ENCODE measurements at places on chromosomes 13 and 19. TPM values are rescaled to one million over a fixed set of nuclear protein-coding genes. Genes with fewer than 3 reads are reported as not detected.

- no peak for DNase-seq
Observed at GRCh38 chr19:35080613-35081170, 34.9 kb upstream of the FXYD3 start.

- DNase-seq: no peak
Observed at GRCh38 chr13:60869941-60870613, 473.1 kb downstream of the TDRD3 start.

- no peak for DNase-seq
Observed at GRCh38 chr13:63190219-63190618, 1774.6 kb upstream of the PCDH20 start.

DNA sequence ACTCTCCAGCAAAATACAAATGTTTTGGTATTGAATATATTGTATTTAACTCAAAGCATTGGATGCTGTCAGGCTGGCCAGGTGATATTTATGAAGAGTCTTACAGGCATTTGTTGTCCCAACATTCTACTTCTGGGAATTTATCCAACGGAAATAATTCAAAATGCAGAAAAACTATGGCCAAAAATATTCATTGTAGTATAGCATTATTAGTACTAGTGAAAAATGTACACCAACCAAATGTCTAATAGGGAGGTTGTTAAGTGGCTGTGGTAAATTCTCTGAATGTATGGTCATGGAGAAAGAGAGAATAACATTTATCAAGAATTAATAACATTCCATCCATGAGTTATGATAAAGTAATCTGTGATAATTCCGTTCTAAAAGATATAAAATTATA lies 38.6 kb upstream of the GAS6 start:
- DNase-seq: no peak

DNA sequence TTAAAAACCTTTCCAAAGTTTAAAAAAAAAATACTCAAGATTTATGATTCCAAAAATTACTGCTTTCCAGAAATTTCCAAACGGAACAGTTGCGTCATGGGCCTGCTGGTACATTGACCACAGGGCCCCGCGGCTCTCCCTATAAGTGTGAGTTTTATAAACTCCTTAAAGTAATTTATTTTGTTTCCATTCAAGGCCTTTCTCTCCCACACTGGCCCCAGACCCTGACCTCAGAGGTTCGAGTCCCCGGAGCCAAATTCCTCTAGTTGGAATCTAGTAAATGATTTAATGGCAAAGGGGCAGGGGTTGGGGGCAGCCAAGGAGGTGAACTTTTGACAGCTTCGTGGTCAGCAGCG lies 97.5 kb downstream of the INSR start:
- no peak for DNase-seq

DNA sequence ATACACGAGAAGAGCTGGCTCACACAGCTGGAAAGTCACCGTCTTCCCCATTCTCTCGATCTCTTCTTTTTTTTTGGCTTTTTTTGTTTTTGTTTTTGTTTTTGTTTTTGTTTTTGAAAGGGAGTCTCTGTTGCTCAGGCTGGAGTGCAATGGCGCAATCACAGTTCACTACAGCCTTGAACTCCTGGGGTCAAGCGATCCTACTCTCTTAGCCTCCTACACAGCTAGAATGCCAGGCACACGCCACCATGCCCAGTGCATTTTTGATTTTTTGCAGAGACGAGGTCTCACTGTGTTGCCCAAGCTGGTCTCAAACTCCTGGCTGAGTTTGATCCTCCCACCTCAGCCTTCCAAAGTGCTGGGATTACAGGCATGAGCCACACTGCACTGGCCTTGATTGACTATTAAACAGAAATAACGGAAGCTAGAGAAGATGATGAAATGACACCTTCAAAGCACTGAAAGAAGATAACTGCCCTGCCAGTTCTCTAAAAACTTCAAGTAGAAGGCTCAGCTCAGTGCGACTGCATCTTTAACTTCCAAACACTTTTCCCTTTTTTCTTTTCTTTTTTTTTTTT lies 4.0 kb downstream of the FXYD3 start:
- no peak for DNase-seq

- DNase-seq: no peak
Observed at GRCh38 chr13:45296259-45296658, 44.7 kb downstream of the TPT1 start.

DNA sequence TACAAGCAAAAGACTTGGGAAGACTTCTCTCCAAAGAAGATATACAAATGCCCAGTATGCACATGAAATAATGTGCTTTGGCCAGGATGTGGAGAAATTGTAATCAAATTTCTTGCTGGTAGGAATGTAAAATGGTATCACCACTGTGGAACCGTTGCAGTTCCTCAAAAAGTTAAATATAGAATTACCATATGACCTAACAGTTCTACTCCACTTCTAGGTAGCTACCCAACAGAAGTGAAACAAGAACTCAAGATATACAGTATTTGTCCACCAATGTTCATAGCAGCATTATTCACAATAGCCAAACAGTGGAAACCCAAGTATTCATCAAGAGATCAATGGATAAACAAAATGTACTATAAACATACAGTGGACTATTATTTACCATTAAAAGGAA lies 95.0 kb upstream of the KLF5 start:
- no peak for DNase-seq

GRCh38 chr19:55581145-55581822 lies 636 bp upstream of the ZNF579 start:
- DNase-seq: no peak

- no peak for DNase-seq
Observed at GRCh38 chr13:47038188-47038587, 141.3 kb upstream of the HTR2A start.

DNA sequence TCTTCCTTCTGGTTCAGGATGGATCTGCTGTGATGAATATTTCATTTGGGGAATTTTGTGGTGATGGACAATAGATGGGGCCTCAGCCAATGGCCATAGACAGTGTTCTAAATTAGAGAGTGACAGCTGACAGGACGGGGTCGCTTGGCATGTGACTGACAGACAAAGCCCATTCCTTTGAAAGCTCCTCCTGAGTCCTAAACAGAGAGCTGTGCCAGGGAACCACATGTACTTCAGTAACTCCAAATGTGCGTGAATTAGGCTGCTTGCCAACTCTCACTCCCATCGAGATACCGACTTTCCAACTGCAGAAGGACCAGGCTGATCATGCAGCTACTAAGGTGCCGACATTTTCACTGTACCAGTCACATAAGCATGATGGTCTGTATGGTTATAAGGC lies 187.7 kb downstream of the SHISA2 start:
- no peak for DNase-seq

GRCh38 chr13:35478271-35479037 lies 2.0 kb upstream of the MAB21L1 start:
- no peak for DNase-seq

DNA sequence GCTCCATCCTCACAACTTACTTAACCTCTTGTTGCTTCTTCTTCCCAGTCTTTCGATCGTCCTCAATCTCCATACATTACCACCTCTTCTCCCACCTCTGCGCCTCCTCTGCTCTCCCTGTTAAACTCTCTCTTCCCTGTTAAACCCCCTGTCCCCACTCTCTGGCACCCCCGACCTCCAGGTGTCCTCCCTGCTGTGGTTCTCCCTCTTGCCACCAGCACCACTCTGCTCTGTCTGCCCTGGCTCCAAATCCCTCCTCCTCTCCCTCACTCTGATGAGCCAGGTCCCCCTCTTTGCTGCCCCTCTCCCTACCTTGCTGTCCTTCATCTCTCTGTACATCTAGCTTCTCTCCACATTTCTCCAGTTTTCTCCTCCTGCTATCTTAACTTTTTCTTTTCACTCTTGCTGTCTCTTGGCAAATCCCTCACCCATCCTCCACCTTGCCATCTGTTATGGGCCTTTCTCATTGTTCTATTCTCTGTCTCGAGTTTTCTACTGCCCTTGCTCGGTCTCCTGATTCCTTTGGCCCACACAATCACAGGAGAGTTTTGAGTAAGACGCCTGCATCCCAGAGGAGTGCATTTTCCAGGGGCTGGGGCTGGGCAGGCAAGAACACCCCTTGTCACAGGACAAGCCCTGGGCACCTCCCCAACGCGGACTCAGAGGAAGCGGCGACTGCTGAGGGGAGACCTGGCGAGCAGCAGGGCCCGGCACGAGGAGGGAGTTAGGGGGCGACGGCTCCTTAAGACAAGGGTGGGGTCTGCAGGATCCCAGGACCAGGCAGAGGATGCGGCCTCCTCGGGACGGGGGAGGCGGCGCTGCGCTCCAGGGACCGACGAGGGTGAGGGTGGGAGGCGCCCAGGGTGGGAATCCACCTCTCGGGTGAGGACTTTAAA lies 21.4 kb upstream of the ERVV-1 start:
- DNase-seq: no peak

- no peak for DNase-seq
Observed at GRCh38 chr19:46466536-46467196, 4.7 kb downstream of the PNMA8A start.

Gene FBXO27
- total RNA-seq: 0.52 TPM

Gene CACNG7
- total RNA-seq: not detected

Gene GRK1
- not detected for total RNA-seq

Gene BEST2
- not detected for total RNA-seq

Gene ZNF93
- not detected for total RNA-seq

Gene ZSCAN5C
- not detected for total RNA-seq

Gene FGF22
- not detected for total RNA-seq

Gene ZNF284
- 2.0 TPM for total RNA-seq

Gene SERPINE3
- total RNA-seq: not detected

Gene ZNF737
- total RNA-seq: not detected

Gene CCL25
- total RNA-seq: not detected

Measured in NCI-H460 (cell line).